ENCODE measurements at places on chromosomes 6 and 20. TPM values are rescaled to one million over a fixed set of nuclear protein-coding genes. Genes with fewer than 3 reads are reported as not detected.

CRIP3 gene
- 0.55 TPM for total RNA-seq

GGTLC1 gene
- total RNA-seq, result not detected

PREP gene
- 8.9 TPM for total RNA-seq

- no peaks in the 10 kb centered on the region for H3K36me3 ChIP-seq
- H3K4me1 ChIP-seq, result no peaks in the 10 kb centered on the region
- no peak for DNase-seq
These were observed 21.9 kb downstream of the BCAS1 start for GRCh38 chr20:54048481-54048880.

BHLHE23 gene
- total RNA-seq, result 4.0 TPM

HDAC2 gene
- total RNA-seq, result 86.0 TPM

- no peaks in the 10 kb centered on the region for H3K27me3 ChIP-seq
- H3K4me3 ChIP-seq, result no peak overlapping the region
- DNase-seq, result no peak
- H3K4me1 ChIP-seq, result no peaks in the 10 kb centered on the region
- no peaks in the 10 kb centered on the region for H3K36me3 ChIP-seq
- no peak overlapping the region for H3K27ac ChIP-seq
These were observed 1155.3 kb upstream of the GJE1 start for GRCh38 chr6:140977403-140977802.

DNA sequence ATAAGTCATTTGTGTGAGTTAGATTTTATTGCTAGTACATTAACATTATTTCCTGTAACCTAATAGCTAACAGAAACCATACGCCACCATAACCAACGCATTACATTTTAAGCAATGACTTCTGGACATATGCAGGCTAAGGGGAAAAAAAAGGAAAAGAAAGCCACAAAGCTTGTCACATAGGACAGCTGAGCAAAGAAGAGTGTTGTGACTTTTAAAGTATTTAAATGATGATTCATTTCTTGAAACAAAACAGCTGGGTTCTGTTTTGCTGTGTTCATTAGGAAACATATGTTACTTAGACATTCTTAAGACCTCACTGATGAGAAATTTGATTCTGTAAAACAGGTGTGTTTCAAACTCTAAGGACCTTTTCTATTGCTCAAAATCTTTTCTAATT, 171.4 kb downstream of the COL9A1 start:
- H3K4me3 ChIP-seq, result no peak overlapping the region
- no peaks in the 10 kb centered on the region for H3K27me3 ChIP-seq
- no peaks in the 10 kb centered on the region for H3K36me3 ChIP-seq
- no peak for DNase-seq

DNA sequence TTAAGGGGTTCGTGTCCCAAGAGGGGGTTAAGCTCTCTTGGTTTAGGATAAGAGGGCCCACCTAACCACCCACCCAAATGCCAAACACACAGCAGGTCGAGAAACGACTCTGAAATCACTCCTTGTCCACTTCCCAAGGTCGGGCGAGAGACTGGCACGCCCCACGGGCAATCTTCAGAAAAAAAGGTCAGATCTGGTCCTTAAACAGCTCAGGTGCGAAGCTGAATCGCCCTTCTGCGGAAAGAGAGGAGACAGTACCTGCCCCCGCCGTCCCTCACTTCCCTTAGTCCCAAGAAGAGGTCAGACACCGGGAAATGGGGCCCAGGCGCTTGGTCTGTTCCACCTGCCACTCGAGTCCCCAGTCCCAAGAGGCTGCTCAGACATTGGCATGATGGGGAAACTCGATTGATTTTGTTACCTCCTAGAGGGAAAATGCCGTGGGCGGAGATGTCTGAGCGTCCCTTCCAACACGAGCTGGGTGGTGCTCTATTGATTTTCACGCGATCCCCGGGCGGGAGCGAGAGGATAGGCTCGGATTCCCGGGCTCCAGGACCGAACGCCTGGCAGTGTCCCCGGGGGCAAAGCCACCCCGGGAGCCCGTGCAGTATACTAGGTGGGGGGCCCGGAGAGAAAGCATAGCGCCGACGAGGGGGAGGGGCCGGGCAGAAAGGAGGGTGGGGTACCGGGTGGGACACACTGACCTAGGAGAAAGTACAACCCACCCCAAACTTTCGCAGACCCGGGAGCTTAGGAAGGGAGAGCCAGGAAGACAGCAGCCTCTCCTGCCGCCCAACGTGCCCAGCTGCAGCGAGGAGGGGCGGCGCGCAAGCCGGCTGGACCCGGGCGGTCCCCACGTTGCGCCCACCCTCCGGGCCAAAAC, 1.1 kb upstream of the SAMD5 start:
- no peak overlapping the region for H3K27ac ChIP-seq
- H3K4me1 ChIP-seq, result no peaks in the 10 kb centered on the region
- no peak for DNase-seq

GRCh38 chr6:15290962-15291704, 45.3 kb downstream of the JARID2 start:
- no peak overlapping the region for H3K4me3 ChIP-seq
- H3K4me1 ChIP-seq, result peaks cover 3% of the 10 kb centered on the region
- no peaks in the 10 kb centered on the region for H3K36me3 ChIP-seq
- no peaks in the 10 kb centered on the region for H3K27me3 ChIP-seq

SRF gene
- total RNA-seq, result 40.5 TPM

TDRD6 gene
- total RNA-seq, result 13.0 TPM

DNA sequence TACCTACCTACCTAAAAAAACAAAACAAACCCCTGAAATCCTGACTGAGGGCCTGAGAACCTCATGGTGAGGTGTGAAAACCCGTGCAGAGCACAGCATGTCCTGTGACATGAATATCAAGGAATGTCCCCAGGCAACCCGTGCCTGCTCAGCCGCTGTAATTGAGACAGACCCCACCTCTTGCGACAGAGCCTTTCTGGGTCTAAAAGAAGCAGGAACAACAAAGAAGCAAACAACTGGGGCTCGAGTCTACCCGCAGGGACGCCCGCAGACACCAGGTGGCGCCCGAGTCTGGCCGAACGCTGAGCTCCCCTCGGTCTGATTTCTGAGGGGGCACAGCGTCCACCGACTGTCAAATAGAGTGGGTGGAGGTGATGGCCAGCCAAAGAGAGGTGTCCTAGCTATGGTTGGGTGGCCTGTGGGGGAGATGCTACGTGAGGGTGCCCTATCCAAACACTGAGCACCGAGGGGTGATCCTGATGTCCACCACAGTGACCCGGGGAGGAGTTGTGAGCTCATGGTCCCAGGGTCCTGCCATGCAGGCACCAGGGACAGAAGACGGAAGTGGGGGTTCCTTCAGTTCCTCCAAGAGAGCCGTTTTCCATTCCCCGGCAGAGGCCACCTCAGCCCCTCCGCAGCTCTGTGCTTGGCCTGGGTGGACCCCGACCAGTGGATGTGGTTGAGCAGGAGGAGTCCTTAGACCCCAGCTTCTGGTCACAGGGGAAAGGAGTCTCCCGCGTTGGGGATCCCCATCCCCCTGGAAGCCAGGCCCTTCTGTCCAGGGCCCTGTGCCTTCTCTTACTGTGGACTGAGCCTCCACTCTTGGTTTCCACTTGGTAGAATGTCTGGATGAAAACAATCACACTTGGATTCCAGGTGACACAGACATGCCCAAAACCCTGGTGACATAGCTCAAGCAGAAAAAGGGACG, 268.2 kb downstream of the CDC5L start:
- H3K4me1 ChIP-seq, result peaks cover 3% of the 10 kb centered on the region
- no peaks in the 10 kb centered on the region for H3K27me3 ChIP-seq
- no peak overlapping the region for H3K4me3 ChIP-seq

DNA sequence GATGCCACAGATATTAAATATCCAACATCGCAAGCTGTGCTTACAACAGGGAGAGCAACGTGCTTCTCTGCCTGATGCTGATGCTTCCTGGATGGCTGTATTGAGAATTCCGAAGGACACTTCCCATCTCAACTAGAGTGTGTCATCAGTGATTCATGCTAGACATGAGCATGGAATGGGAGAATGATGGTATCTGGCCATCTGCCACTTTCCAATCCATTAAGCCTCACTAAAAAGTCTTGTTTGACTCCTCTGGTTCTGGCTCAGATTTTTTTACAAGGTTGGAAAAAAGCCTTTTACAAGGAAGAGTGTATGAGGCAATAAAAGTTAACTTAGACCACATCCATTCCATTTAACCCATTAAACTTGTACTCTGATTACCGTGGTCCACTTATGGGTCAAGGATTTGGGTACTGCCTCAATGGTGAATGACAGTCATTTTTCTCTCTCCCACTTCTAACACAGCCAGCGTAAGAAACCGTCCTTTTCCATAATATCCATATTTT, 265.3 kb downstream of the UST start:
- no peak overlapping the region for H3K4me3 ChIP-seq
- H3K36me3 ChIP-seq, result no peaks in the 10 kb centered on the region
- no peak overlapping the region for H3K27ac ChIP-seq
- no peaks in the 10 kb centered on the region for H3K27me3 ChIP-seq

DNA sequence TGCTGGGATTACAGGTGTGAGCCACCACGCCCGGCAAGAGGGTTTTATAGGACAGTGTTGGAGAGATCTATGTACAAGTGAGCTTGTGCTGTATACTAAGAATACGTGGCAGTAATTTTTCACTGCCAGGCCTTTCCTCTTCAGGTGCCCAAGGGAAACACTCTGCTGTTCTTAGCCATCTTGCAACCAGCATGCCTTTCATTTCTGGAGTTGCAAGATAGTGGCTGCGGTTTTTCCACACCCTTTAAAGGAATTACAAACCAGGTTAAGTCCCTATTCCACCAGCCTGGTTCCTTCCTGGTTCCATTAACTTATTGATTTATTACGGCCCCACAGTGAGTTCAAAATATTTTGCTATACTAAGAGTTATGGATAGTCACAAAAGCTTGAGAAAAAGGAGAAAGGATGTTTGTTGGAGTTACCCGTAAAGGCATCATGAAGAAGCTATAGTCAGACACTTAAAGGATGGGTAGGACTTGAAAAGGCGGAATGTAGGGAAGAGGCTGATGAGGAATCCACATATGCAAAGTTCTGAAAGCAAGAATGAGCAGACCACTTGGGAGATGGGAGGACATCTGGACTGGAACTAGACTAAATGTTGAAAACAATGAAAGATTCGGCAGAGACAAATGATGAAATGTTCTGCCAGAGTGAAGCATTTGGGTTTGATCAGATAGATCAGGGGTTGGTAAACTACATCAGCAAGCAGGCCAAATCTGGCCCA, 61.4 kb upstream of the ASIP start:
- no peak overlapping the region for H3K4me3 ChIP-seq
- H3K36me3 ChIP-seq, result no peaks in the 10 kb centered on the region
- H3K27me3 ChIP-seq, result no peaks in the 10 kb centered on the region
- H3K4me1 ChIP-seq, result no peaks in the 10 kb centered on the region

ME1 gene
- 20.3 TPM for total RNA-seq

Measured in prostate gland (tissue), 2 donors.